Diencephalon (tissue), 1 donor: ENCODE measurements at places on chromosomes 5 and 9. TPM values are rescaled to one million over a fixed set of nuclear protein-coding genes. Genes with fewer than 3 reads are reported as not detected.

The PCDHGA1 gene
- 4.2 TPM for total RNA-seq

The BAAT gene
- total RNA-seq = 0.23 TPM

The IER5L gene
- 8.5 TPM for total RNA-seq

The SEC16A gene
- 19.1 TPM for total RNA-seq

The ARL10 gene
- total RNA-seq = 39.7 TPM

The PCDHGA11 gene
- total RNA-seq = 18.9 TPM

The PCDHGB3 gene
- 9.2 TPM for total RNA-seq

The SPINK7 gene
- total RNA-seq = not detected
